ENCODE measurements at places on chromosomes 2 and 18.

DNA sequence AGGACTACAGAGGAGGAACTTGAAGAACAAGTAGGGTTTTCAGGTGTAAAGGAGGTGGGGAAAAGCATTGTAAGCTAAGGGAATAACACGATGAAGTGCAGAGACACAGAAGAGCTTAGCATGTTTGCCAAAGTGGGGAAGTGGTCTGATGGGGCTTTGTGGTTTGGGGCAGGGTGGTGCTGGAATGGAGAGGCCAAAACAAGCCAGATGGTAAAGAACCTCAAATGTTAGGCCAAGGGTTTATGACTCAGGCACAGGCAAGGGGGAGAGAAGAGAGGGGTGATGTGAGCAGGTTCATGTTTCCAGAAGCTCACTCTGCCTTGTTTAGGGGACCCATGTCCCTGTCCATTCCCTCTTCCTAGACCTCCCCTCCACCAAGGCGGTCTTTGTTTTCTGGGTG is 104.5 kb upstream of the YWHAQ start:
- DNase-seq: no peak

- no peak for DNase-seq
These were observed 81.5 kb upstream of the SMAD2 start for GRCh38 chr18:48011926-48012465.

GRCh38 chr2:134372141-134372540 is 118.3 kb downstream of the MGAT5 start:
- DNase-seq: no peak

DNA sequence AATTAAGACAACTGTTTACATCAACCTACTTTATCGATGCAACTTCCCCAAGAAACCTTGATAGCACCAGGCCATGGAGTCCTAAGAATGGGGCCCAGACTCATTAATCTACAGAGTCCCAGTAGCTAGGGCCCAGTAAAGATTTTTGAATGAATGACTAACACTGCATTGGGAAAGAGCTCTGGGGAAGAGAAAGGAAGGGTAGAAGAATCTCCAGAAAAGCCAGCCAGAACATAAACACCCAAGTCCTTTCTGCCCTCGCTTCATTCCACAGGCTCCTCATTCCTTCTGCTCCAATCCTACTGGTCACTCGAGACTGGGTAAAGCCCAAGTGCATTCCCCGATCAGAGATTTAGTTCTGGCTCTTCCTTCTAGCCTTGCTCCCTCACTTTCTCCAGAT is 44.3 kb downstream of the CYRIA start:
- no peak for DNase-seq

DNA sequence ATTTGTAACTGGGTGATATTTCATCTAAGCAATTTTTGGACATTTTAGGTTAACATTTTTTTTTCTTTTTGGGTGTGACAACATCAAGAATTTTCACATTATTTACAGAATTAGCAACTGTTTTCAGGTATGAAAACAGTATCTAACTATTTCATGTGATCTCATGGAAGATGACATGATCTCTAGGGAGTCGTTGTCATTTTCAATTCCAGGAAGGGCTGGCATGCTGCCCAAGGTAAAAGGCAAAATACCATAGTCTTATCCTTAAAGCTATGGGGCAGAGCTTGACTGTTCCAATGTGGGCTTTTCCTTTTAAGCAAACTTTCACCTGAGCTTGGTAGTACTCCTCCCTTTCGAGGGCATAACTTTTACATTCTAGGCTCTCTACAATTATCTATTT is 443.7 kb downstream of the DSEL start:
- DNase-seq: no peak

- no peak for DNase-seq
These were observed 61.1 kb downstream of the GNAL start for GRCh38 chr18:11750171-11750570.

GRCh38 chr2:23904215-23904614 is 22.7 kb downstream of the ATAD2B start:
- no peak for DNase-seq

DNA sequence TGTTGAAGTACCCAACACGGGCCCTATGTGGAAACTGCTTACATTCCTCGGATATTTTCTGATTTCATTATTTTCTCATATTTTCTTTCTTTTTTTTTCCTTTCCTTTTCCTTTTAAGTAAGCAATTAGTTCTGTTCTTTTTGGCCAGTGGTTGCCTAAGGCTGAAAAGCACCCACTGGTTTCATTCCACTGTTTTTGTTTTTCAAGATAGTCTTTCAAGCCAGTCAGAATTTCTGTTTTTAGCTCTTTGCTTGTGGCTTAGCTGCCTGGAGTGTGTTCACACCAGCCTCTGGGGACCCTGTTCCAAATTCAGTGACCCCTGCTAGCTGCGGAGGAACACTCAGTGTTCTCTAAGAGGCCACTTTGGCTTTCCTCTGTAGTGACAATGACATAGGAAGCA is 73.6 kb downstream of the NRP2 start:
- DNase-seq: no peak

DNA sequence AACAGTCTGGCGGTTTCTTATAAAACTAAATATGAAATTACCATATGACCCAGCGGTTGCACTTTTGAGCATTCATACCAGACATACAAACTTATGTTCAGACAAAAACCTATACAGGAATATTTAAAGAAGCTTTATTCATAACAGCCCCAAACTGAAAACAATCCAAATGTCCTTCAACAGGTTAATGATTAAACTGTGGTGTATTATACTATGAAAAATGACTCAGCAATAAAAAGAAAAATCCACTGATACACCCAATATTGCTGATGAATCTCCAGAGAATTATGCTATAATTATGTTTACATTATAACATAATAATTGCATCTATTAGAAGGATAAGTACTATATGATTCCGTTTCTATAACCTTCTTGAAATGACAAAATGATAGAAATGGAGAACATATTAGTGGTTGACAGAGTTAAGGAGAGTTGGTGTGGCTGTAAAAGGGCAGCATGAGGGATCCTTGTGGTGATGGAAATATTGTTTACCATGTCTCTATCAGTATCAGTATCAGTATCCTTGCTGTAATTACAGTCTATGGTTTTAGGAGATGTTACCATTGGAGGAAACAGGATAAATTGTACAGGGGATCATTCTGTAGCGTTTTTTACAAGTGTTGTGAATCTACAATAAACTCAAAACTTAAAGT is 127.1 kb downstream of the DSC3 start:
- no peak for DNase-seq

- no peak for DNase-seq
These were observed 51.0 kb downstream of the WDPCP start for GRCh38 chr2:63537306-63537705.

DNA sequence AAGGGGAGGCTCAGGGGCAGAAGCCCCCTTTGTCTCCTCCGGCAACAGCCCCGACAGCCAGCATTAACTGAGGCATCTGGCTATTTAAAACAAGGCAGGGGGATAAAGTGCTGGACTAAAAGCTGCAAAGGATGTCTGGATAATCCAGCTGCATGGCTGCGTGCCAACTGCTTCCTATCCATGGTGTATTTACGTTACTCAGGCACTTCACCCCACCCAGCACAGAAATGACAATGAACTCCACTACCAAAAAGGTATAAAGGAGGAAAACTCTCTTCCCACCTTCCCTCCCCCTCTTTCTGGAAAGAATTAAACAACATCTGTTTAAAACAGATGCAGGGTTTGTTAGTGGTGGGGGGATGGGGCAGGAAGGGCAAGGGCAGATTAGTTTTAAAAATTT is 82.5 kb downstream of the SPRED2 start:
- DNase-seq: no peak

DNA sequence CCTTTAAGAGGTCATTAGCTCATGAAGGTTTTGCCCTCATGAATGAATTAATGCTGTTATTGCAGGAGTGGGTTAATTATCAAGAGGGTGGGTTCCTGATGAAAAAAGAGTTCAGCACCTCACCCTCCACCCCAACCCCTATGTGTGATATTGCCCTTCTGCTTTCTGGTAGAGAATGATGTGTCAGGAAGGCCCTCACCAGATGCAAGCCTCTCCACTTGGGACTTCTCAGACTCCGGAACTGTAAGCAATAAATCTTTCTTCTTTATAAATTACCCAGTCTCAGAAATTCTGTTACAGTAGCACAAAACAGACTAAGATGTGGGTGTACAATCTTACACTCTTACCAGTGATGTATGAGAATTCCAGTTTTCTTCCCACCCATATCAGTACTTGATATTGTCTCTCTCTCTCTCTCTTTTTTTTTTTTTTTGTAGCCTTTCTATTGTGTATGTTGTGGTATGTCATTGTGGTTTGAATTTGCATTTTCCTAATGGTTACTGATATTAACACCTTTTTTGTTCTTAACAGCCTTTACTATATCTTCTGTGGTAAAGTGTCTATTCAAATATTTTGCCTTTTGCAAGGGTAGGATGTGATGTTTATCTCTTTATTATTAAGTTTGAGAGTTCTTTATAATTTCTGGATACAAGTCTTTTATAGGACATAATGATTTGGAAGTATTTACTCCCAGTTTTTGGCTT is 10.4 kb upstream of the MAP2 start:
- DNase-seq: no peak

DNA sequence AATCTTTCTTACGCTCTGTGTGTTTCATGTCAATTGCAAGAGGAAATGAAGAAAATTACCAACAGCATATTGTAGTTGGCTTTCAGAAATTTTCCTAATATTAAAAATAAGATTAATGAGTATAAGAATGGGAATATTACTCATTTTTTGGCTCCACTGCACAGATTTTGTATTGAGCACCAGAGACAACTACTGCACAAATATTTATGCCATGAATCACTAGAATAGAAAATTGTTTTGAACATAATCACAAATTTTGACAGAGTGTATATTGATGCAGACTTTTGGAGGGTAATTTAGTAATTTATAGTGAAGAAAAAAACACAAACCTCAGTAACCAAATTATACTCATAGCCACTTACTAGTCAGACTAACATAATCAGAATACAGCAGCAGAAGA is 118.3 kb downstream of the DOK6 start:
- no peak for DNase-seq

DNA sequence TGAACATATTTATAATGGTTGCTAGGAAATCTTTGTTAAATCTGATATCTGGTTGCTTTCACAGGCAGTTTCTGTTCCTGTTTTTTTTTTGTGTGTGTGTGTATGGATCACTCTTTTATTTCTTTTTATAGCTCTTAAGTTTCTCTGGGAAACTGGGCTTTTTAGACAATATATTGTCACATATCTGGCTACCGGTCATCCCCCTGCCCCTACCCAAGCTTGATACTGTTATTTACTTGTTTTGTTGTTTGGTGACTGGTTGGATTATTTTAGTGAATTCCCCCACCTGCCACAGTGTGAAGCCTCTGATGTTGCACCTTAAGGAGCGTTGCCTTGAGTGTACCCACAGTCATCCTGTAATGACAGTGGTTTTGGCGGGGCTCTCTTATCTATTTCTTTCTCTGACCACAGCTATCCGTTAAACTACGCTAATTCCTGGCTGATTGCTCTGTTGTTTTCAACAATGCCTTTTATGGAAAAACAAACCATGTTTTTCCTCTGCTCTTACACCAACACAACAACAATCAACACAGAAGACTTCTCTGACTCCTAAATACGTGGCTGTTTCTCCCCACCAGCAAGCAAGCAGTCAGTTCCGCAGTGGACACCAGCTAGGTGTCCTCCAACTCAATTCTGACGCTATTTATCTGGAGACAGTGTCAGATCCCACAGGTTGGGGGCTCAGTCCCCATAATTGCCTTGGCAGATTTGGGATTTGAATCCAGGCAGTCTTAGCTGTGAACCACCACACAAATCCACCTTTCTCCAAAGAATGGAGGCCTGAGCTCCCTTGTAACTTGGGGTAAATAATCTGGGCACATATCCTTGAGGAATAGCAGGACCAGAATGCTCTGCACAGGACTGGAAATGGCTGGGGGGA is 10.9 kb downstream of the GNLY start:
- DNase-seq: no peak

DNA sequence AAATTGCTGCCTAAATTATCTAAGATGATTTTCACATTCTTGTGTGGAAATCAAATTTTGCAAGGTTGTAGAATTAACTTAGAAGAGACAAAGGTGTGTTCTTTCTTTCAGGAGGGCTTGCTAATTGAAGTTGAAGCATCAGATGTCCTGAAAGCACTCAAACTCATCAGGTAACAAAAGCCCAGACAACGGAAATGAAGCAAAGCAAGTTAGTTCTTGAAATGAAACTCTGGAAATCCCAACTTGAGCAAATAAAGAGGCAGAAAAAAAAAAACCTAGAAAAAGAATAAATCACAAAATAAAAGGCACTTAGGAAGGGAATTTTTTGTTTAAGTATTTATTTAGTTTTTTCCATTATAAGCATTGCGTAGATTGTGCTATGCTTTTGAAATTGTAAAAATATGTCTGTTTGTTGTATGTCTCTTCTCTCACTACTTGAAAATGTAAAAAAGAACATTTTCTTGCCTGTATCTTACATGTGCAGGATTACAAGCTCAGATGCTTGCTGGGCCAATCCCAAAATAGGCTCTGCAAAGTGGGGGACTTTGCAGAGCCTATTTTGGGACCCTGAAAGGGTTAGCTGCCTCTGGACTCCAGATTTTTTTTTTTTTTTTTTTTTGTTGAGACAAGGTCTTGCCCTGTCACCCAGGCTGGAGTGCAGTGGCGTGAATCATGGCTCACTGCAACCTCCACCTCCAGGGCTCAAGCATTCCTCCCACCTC is 46.7 kb downstream of the FAM161A start:
- no peak for DNase-seq

DNA sequence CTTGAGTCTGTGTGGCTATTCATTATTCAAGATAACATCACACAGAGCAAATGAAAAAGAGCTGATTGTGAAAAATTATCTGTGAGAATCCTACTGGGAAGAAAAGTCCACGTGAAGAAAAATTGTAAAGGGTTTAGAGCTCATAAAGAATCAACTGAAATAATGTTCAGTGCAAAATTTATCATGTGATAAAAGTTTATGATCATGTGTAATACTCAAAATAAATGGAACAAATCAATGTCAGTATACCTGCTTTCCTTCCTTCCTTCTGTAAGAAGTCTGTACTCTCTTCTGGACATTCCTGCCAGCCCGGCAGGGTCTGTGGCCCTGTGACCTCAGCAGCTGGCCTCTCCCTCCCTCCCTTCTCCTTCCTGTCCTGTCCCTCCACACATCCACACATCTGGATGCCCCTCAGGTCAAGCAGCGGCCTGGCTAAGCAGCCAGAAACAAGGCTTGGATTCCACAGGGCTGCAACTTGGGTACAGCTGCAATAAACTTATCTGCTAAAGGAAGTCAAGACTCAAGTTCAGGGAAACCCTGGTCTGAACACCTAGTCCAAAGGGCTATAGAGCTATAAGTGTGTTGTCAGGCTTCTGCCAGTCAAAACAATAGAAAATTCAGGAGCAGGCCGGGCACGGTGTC is 172.1 kb downstream of the MREG start:
- DNase-seq: no peak

DNA sequence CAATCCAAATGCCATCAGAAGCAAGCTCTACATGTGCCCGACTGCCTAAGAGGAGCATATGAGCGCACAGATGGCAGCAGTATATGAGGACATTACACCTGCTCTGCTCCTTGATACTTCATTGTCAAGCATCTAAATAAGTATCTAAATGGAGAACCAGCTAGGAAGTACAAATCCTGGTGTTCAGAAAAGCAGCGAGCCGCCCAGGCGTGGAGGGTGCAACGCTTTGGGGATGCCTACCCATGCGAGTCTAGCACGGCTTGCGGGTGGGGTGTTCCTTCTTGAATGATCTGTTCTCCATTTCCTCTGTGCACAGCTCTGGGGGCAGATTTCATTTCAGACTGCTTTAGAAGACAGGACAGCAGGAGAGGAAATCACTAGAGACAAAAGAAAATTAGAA is 63.0 kb upstream of the BCL2L11 start:
- no peak for DNase-seq

All from stimulated activated naive CD4-positive, alpha-beta T cell treated with Interleukin-2 at 50 U/mL for 16 hours (primary cell).